Hepatocyte (in vitro differentiated cells): ENCODE measurements at places on chromosomes 1 and 21. TPM values are rescaled to one million over a fixed set of nuclear protein-coding genes. Genes with fewer than 3 reads are reported as not detected.

PTGS2 gene
- 6.2 and 9.9 TPM in 2 replicates for polyA plus RNA-seq

OR10Z1 gene
- polyA plus RNA-seq = not detected in 2 replicates

FMN2 gene
- polyA plus RNA-seq = 1.2 TPM in 1 of 2 replicates, not detected in the other

NPL gene
- polyA plus RNA-seq = 6.1 and 7.1 TPM in 2 replicates

MR1 gene
- 8.8 and 10.6 TPM in 2 replicates for polyA plus RNA-seq

FCGR2B gene
- polyA plus RNA-seq = not detected in 2 replicates

HLCS gene
- polyA plus RNA-seq = 9.2 and 10.6 TPM in 2 replicates

ELAVL4 gene
- 0.08 and 0.57 TPM in 2 replicates for polyA plus RNA-seq

IL20 gene
- polyA plus RNA-seq = not detected in 2 replicates

DNA sequence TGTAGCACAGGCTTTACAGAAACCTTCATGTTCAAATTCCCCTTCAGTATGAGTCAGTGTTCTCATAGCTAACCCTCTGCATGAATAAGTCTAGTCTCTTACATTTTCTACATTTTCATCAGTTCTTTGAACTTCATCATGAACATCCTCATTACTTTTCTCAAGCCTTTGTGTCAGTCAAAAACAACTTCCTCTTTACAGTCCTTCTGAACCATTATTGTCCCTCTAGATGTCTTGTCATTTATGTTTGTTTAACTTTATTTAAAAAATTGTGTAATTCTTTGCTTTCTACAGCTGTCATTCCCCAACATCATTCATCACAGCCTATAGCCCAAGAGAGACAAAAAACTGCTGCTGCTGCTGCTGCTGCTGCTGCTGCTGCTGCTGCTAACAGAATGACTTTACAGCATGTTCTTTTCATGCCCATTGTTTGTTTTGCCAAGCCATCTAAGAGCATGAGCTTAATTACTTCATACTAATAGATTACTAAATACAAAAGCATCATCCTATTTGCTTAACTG lies 133.1 kb downstream of the LRRC40 start:
- H3K27me3 ChIP-seq = no peaks in the 10 kb centered on the region
- H3K36me3 ChIP-seq = no peaks in the 10 kb centered on the region
- no peaks in the 10 kb centered on the region for H3K4me1 ChIP-seq
- H3K4me3 ChIP-seq = no peak overlapping the region
- DNase-seq = no peak

DNA sequence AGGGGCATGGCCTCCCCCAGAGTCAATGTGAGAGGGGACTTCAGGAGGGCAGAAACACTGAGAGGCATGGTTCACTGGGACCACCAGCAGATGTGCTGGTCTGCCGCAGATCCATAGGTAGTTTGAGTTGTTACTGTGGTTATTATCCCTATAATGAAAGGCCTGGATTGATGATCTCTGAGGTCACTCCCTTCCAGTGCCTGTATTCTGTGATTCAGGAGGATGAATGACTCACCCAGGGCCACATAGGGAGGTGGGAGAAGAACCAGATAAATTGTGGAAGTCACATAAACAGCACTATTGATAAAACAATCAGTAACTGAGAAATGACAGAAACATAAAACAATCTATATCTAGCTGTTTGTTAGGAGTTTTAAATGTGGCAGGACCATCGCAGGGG lies 22.7 kb upstream of the ACTL8 start:
- H3K4me1 ChIP-seq = no peaks in the 10 kb centered on the region
- no peaks in the 10 kb centered on the region for H3K27me3 ChIP-seq
- H3K4me3 ChIP-seq = no peak overlapping the region
- no peaks in the 10 kb centered on the region for H3K36me3 ChIP-seq

DNA sequence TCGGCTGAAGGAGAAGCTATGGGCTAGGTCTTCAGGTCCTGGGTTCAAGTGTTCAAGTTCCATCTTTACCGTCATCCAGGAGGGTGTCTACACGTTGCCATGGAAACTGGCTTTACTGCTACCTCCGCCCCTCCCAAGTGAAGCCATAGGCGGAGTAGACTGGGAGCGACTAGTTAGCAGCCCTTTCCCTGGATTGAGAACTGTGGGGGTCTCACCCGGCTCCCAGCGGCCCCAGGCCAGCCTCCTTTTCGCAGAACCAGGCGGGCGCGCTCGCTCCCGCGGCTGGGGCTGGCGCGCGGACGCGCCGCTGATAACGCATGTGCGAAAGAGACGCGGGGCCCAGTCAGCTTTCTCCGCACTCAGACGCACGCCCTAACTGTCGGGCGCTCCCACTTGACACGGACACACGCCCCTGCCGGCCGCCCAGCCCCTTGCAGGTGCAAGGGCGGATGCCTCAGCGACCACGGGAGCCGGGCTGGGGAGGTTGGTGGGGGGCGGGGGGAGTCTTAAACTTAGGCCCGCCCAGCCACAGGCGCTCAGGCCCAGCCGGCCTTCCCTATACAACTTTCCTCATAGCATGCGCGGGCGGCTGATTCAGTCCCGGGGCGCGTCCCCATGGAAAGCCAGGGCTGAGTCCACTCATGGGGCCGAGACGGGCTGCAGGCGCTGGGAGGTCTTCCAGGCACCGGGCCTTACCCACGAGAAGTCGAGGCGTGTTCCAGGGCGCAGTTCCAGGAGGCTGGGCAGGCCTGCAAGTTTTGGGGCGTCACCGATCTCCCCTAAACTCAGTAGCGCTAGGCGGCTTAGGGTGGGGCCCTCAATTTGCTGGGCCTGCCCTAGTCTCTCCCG lies 7.4 kb downstream of the EFNA4 start:
- peaks cover 7% of the 10 kb centered on the region for H3K27me3 ChIP-seq
- H3K4me3 ChIP-seq = peak overlapping the region; percentile 26
- DNase-seq = peak; percentile 94
- peak overlapping the region; percentile 41 for H3K27ac ChIP-seq
- H3K4me1 ChIP-seq = peaks cover 20% of the 10 kb centered on the region

DNA sequence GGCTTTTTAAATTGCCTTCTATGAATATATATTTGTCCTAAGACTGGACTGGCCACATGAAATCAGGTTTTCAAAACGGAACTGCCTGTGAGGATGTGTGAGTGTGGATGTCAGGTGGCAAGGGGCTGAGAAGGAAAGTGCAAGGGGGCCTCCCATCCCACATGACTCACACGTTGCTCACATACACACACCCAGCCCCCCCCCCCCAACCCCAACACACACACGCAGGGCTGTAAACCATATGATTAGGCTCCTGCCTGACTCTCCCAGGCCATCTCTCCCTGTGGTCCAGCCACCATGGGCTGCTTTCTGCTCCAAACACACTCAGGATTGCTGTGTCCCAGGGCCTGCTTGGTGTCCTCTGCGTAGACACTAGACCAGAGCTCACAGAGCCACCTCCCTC lies 22.4 kb downstream of the DEGS1 start:
- no peak overlapping the region for H3K4me3 ChIP-seq
- DNase-seq = peak; percentile 72
- H3K27me3 ChIP-seq = no peaks in the 10 kb centered on the region
- peak overlapping the region; percentile 99 for H3K27ac ChIP-seq
- H3K36me3 ChIP-seq = no peaks in the 10 kb centered on the region

GRCh38 chr1:233114159-233114558 lies 163.7 kb downstream of the NTPCR start:
- DNase-seq = no peak
- peak overlapping the region; percentile 90 for H3K27ac ChIP-seq
- H3K36me3 ChIP-seq = no peaks in the 10 kb centered on the region
- H3K4me3 ChIP-seq = no peak overlapping the region
- peaks cover 17% of the 10 kb centered on the region for H3K4me1 ChIP-seq
- H3K27me3 ChIP-seq = no peaks in the 10 kb centered on the region

DNA sequence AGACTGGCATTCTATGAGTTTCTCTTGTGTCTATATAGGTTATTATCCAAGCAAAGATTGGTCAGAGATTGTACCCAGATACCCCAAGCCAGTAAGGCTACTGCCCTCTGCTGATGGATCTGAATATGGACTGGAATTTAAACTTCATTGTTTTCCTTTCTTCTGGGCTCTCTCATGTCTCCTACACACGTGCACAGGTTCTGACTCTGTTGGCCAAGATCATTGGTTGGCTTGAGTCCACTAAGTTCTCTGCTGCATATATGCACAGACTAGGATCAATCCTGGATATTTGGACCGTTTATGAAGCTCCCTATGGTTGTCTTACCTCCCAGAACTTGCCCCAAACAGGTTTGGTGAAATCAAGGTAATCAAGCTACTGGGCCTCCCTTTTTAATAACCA lies 69.7 kb downstream of the CC2D1B start:
- no peaks in the 10 kb centered on the region for H3K36me3 ChIP-seq
- no peak overlapping the region for H3K27ac ChIP-seq
- H3K27me3 ChIP-seq = no peaks in the 10 kb centered on the region
- DNase-seq = peak; percentile 55
- no peaks in the 10 kb centered on the region for H3K4me1 ChIP-seq

GRCh38 chr1:173134029-173134428 lies 73.1 kb downstream of the TNFSF4 start:
- H3K36me3 ChIP-seq = no peaks in the 10 kb centered on the region
- peak; percentile 38 for DNase-seq
- peak overlapping the region; percentile 40 for H3K27ac ChIP-seq
- no peaks in the 10 kb centered on the region for H3K4me1 ChIP-seq
- H3K4me3 ChIP-seq = no peak overlapping the region

GRCh38 chr1:111743679-111744101 lies 4.5 kb upstream of the INKA2 start:
- DNase-seq = peak; percentile 25
- H3K27me3 ChIP-seq = peaks cover 22% of the 10 kb centered on the region
- H3K4me3 ChIP-seq = no peak overlapping the region
- no peaks in the 10 kb centered on the region for H3K36me3 ChIP-seq
- H3K27ac ChIP-seq = no peak overlapping the region

GRCh38 chr21:44524414-44525371 lies 15.3 kb downstream of the KRTAP10-1 start:
- H3K36me3 ChIP-seq = no peaks in the 10 kb centered on the region
- DNase-seq = no peak
- no peaks in the 10 kb centered on the region for H3K4me1 ChIP-seq
- H3K4me3 ChIP-seq = no peak overlapping the region
- no peaks in the 10 kb centered on the region for H3K27me3 ChIP-seq

DNA sequence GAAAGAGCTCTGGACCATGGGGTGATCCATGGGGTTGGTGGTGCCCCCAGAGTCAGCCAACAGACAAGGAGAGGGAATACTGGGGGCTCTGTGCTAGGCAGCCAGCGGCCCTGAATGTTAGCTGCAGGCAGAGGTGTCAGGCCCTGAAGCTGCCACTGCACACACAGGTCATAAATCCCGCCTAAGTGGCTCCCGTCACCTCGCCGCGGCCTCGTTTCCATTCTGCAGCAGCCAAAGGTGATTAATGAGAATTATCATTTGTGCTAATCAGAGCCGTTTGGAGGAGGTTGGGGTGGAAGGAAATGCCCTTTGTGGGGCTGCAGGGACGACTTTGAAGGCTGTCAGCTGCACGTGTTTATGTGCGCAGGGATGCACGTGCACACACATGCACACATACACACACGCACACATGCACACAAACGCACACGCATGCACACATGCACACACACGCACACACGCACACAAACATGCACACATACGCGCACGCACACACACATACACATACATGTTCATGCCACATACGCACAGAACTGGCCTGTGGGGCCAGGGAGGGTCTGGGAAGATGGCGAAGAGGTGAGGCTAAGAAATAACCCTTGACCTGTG lies 88.8 kb upstream of the ARHGEF16 start:
- H3K4me3 ChIP-seq = no peak overlapping the region
- no peak overlapping the region for H3K27ac ChIP-seq
- no peaks in the 10 kb centered on the region for H3K27me3 ChIP-seq
- no peaks in the 10 kb centered on the region for H3K36me3 ChIP-seq
- no peak for DNase-seq

- H3K27ac ChIP-seq = no peak overlapping the region
- no peaks in the 10 kb centered on the region for H3K36me3 ChIP-seq
- DNase-seq = no peak
These were observed 177.4 kb upstream of the NRIP1 start for GRCh38 chr21:15241997-15242736.

- no peaks in the 10 kb centered on the region for H3K36me3 ChIP-seq
- H3K4me1 ChIP-seq = no peaks in the 10 kb centered on the region
- no peak overlapping the region for H3K4me3 ChIP-seq
- no peak overlapping the region for H3K27ac ChIP-seq
These were observed 79.6 kb downstream of the PROX1 start for GRCh38 chr1:214067397-214067796.

DNA sequence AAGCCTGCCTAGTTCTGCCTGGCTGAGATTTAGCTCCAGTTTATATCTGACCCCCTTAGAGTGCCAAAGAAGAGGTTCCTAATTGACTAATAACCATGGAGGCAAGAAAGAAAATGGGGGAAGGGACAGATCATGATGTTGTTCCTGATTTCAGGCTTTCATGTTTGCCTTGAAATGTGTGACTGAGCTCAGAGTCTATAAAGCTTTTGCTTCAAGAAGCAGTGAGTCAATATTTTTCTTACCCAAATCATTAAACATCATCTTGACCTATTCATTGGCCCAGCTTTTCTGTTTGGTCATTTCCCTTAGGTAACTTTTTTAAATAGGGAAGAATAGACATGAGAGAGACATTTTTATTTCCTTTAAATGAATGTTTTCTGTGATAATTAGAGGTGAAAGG lies 55.9 kb downstream of the HHAT start:
- peak overlapping the region; percentile 20 for H3K27ac ChIP-seq
- H3K4me1 ChIP-seq = peaks cover 4% of the 10 kb centered on the region
- no peak for DNase-seq
- no peaks in the 10 kb centered on the region for H3K27me3 ChIP-seq

GRCh38 chr1:5005171-5005570 lies 350.8 kb downstream of the AJAP1 start:
- no peak for DNase-seq
- no peak overlapping the region for H3K27ac ChIP-seq
- H3K27me3 ChIP-seq = no peaks in the 10 kb centered on the region
- H3K4me3 ChIP-seq = no peak overlapping the region
- H3K4me1 ChIP-seq = no peaks in the 10 kb centered on the region

GRCh38 chr1:233334092-233334491 lies 6.6 kb downstream of the MAP3K21 start:
- no peaks in the 10 kb centered on the region for H3K36me3 ChIP-seq
- no peak overlapping the region for H3K4me3 ChIP-seq
- DNase-seq = no peak
- H3K27ac ChIP-seq = no peak overlapping the region
- no peaks in the 10 kb centered on the region for H3K27me3 ChIP-seq

- peak overlapping the region; percentile 79 for H3K27ac ChIP-seq
- H3K27me3 ChIP-seq = no peaks in the 10 kb centered on the region
- H3K36me3 ChIP-seq = no peaks in the 10 kb centered on the region
- no peak overlapping the region for H3K4me3 ChIP-seq
- H3K4me1 ChIP-seq = peaks cover 23% of the 10 kb centered on the region
These were observed 8.8 kb downstream of the IFNGR2 start for GRCh38 chr21:33411949-33412430.

DNA sequence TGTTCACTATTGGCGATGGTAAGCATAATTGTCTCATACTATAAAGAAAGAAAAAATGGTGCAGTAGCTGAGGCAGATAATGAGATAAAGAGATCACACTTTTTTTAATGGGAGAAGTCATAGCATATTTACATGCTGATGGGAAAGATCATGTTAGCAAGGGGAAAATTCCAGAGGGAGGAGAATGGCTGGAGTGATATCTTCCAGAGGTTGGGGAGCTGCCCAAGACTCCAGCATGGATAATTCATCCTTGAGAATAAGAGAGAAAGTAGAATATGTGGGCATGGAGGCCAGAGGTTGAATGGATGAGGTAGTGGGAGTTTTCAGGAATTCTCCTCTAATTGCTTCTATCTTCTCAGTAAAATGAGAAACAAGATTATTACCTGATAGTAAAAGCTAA lies 45.8 kb upstream of the RGS1 start:
- H3K27ac ChIP-seq = peak overlapping the region; percentile 54
- H3K4me3 ChIP-seq = no peak overlapping the region
- DNase-seq = no peak
- H3K4me1 ChIP-seq = peaks cover 10% of the 10 kb centered on the region
- no peaks in the 10 kb centered on the region for H3K36me3 ChIP-seq
